ENCODE measurements at places on chromosomes 6 and 20.

DNA sequence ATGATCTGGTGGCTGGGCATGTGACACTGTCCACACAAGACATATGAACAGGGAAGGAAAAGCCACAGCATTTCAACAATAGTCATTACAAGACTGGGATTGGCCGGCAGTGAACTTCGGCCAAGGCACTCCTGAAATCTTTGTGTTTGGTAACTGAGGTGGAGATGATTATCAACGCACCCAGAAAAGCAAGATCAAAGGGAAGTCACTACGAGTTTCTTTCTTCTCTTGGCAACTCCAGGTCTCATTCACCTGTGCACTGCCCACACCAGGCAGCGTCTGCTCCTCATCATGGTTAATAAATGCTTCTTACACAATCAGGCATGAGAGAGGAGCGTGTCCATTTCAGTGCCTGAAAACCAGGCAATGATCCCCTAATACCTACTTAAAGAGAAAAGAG, 20.5 kb upstream of the FOXC1 start:
- no peak for DNase-seq

- no peak for DNase-seq
These were observed 87.2 kb downstream of the BMP7 start for GRCh38 chr20:57179265-57179664.

- DNase-seq, result no peak
These were observed 245.4 kb upstream of the FLRT3 start for GRCh38 chr20:14582855-14583254.

DNA sequence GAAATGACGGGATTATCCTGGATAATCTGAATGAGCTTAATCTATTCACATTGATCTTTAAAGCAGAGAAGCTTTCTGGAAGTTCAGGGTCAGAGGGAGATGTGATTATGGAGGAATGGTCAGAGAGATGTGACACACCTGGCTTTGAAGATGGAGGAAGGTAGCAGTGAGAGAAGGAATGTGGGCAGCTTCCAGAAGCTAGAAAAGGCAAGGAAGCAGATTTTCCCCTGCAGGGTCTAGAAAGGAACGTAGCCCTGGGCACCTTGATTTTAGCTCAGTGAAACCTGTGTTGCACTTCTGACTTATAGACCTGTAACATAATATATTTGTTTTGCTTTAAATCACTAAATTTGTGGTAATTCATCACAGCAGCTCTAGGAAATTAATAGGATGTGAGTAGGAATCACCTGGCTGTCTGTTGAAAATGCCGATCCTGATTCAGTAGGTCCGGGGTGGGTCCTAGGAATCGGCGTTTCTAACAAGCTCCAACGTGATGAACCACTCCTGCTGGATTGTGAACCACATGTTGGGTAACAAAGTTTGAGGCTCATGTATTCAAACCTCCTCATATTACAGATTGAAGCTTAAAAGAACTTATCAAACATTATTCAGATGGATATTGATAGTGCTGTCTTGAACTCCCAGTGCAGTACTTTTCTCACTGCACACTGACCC, 157.0 kb downstream of the GJA1 start:
- no peak for DNase-seq

- no peak for DNase-seq
These were observed 28.1 kb downstream of the ARHGAP18 start for GRCh38 chr6:129681913-129682205.

GRCh38 chr20:25227317-25227831, 20.5 kb upstream of the PYGB start:
- no peak for DNase-seq

GRCh38 chr6:163474581-163474980, 60.1 kb downstream of the QKI start:
- DNase-seq, result no peak

DNA sequence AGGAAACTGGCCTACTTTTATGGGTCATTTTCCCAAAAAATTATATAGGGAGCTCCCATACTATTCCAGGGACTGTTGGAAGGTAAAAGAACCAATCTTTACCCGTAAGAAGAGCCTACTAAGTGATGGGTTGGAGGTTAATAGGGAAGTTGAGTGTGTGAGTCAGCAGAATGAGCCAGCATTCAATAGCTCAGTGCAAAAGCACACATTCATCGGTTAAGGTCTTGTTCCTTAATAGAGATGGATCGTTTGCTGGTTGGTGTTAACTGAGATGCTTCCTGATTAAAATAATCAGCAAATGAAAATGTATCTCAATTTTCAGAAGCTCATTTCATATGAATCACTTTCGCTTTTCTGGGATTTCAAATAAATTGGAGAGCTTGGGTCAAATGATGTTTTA, 115.3 kb upstream of the MRPS10 start:
- no peak for DNase-seq

GRCh38 chr6:57159127-57159526, 13.0 kb upstream of the BAG2 start:
- no peak for DNase-seq

- no peak for DNase-seq
These were observed 93.2 kb downstream of the FOXF2 start for GRCh38 chr6:1482381-1483166.

DNA sequence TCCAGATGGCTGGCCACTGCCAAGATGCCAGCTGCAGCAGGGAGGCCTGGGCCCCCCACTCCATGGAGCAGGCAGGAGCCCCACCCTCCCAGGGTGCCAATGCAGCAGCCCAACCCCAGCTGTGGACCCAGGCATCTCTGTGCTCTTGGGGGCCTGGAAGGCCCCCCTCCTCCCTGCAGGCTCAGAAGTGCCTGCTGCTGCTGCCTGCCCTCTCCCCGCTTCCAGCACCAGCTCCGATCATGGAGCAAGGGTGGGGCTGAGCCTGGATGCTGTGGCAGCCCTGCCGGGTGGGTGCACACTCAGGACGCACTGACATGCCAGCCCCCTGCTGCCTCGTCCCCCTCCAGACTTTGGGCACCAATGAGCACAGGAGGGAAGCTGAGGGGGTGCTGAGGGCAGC, 14.8 kb upstream of the ABCC10 start:
- DNase-seq, result no peak

- DNase-seq, result no peak
These were observed 141.5 kb downstream of the GMDS start for GRCh38 chr6:2103765-2104523.

GRCh38 chr6:104558746-104559145, 301.0 kb downstream of the HACE1 start:
- no peak for DNase-seq

DNA sequence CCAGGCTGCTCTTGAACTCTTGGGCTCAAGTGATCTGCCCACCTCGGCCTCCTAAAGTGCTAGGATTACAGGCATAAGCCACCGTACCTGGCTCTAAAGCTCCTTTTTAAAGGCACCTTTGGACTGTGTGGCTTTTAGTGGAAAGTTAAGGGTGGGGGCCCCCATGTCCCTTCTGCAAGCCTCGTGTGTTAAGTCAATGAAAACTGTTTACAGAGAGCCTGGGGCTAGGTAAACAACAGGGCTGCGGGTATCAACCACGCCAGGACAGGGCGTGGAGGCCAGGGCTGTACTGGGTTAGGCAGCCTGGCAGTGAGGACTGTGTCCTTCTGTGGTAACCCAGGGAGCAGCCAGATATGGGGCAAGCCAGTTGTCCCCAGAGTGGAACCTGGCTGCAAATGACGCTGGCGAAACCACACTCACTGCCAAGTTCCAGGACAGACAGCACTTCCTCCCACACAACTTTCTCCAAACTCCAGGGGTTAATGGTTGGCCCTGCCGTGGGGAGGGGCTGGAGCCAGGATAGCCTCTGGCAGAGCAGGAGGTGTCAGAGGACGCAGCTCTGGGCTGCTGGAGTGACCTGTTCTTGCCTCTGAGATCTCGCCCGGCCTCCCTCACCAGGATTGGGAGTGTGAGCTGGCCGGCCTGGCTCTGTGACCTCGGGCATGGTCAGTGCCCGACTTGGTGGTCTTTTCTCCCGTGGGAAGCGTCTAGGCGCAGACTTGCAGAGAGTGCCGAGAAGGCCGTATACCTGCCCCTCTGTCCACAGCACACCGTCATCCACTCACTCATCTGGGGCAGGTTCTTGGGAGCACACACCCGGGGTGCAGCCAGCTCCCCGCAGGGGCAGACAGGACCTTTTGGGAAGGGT, 3.2 kb downstream of the SLC17A9 start:
- DNase-seq, result no peak

GRCh38 chr6:168692193-168692914, 251.4 kb downstream of the SMOC2 start:
- DNase-seq, result peak; percentile 71

DNA sequence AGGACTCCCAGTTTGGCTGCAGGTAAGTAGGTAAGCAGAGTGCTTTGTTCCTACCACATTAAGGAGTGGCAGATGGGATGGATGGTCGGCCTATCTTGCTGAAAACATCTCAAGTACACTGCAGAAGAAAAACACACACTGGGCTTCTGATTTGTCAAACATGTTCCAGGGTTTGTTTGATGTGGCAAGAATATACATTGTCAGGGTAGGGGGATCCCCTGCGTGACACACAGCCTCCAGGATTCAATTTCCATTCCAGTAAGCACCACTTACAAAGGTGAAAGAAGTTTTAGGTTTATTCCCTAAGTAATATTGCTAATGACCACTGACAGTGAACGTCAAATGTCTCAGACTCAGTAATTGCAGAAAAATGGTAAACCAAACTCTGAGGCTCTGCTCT, 26.0 kb upstream of the KIF16B start:
- DNase-seq, result no peak

- peak; percentile 68 for DNase-seq
These were observed 803 bp upstream of the ADGRG6 start for GRCh38 chr6:142300758-142301650.

GRCh38 chr6:37696841-37697662, 631 bp downstream of the MDGA1 start:
- no peak for DNase-seq

DNA sequence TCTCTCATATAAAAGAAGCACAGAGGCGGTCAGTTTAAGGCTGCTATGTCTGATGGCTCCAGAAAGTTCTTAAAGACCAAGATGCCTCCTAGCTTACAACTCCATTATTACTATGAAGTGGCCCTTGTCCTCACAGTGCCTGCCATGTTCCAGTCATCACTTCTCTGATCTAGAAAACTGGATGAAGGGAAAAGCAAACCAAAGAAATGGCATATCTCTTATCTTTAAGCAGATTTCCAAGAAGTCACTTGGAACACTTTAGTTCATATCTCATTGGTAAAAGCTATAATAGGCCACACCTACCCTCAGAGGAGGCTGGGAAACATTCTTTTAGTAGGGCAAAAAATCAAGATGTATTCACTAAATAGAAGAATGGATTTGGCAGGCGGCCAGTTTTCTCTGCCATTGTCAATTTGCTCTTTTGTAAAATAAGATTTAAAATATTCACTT, 289.6 kb downstream of the TBC1D7 start:
- no peak for DNase-seq

- DNase-seq, result no peak
These were observed 21.9 kb downstream of the MEP1A start for GRCh38 chr6:46815130-46815529.

DNA sequence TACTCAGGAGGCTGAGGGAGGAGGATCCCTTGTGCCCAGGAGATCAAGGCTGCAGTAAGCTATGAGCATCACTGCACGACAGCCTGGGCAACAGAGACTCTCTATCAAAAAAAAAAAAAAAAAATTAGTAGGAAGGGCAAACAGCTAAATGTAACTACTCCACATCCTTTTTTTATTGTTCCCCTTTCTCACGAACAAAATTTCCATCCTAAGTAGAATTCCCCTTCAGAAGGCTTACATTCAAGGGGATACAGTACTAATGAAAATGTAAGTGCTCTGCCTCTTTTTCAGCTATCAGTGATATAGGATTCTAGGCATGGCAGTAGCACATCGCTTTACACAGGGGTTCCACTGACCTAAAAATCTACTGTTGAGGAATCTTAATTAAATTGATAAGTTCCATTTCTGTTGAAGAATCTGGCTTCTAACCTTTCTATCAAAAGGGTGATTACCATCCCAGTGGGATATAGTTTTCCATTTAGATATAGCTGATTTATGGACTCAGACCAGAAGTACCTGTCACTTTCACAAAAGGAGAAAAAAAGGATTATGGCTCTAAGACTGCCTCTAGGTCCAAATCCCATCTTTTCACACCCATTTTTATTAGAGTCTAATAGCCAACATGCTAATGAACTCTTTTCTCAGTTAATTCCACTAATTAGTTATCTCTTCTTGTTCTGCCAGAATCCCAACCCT, 2.6 kb downstream of the B4GALT5 start:
- DNase-seq, result no peak

DNA sequence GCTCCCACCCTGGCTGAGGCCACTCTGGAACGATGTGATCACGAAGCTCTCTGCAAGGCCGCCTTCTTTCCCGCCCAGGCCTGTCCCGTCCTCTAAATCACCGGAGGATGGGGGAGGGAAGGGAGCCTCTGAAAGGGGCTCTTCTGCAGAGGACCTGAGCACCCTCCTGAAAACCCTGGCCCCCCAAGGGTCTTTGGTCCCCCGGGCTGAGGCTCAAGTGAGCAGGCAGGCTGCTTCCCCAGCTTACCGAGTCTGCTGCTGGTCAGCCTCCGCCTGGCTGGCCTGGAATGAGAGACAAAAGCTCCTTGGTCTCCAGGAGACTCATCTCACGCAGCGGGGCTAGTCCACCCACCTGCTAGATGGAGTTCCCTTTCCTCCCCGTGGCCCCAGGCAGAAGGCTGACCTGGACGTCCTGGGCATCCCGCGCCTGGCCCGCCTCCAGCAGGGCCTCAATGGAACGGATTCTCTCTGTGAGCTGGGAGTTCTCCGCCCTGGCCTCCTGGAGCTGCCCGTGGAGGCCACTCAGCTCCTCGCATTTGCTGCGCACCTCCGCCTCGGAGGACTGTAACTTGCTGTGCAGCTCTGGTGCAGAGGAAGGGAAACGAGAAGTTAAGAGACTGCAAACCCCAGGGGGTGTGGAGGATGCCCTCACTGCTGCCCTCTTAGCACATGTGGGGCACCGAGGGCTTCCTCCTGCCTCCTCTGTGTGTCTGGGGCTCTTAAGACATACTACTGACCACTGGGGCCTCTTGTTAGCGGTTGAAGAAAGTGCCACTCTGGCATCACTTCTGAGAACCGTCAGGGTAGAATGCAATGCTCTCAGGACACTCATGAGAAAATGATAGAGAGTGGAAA, 54.7 kb downstream of the RRBP1 start:
- DNase-seq, result no peak

GRCh38 chr6:30206152-30206551, 7.1 kb downstream of the TRIM26 start:
- DNase-seq, result no peak

- no peak for DNase-seq
These were observed 26.4 kb downstream of the LY86 start for GRCh38 chr6:6614983-6615349.

DNA sequence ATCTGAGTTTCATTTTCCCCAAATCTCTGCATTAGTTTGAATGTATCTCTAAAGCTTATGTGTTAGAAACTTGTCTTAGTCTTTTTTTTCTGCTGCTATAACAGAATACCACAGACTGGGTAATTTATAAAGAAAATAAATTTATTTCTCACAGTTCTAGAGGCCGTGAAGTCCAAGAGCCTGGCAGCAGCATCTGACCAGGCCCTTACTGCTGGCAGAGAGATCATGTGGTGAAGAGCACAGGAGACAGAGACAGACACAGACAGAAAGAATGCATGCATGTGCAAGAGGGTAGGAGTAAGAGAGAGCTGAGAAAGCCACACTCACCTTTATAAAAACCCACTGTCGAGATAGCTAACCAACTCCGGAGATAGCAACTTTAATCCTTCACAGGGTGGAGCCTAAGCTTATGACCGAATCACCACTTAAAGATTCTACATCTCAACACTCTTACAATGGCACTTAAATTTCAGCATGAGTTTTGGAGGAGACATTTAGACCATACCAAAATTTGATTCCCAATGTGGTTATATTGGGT, 412.7 kb upstream of the SOX4 start:
- no peak for DNase-seq

All from suprapubic skin (tissue), 4 donors.